ENCODE measurements at places on chromosomes 6 and 20. TPM values are rescaled to one million over a fixed set of nuclear protein-coding genes. Genes with fewer than 3 reads are reported as not detected.

The HLA-DOA gene
- total RNA-seq: not detected

The C6orf163 gene
- total RNA-seq: 0.29 TPM

The PCSK2 gene
- total RNA-seq: not detected

The TP53TG5 gene
- not detected for total RNA-seq

The LY86 gene
- not detected for total RNA-seq

The MTFR2 gene
- total RNA-seq: 17.1 TPM

The KCNG1 gene
- 17.9 TPM for total RNA-seq

The EPHA7 gene
- total RNA-seq: not detected

The PPP1R14C gene
- total RNA-seq: not detected

The ECT2L gene
- total RNA-seq: not detected

The ZCCHC3 gene
- 19.2 TPM for total RNA-seq

The EPPIN gene
- total RNA-seq: not detected

The RIN2 gene
- 62.8 TPM for total RNA-seq

The SLC16A10 gene
- not detected for total RNA-seq

The FGD2 gene
- not detected for total RNA-seq

The PGM3 gene
- total RNA-seq: 66.7 TPM

The COL12A1 gene
- total RNA-seq: 28.7 TPM

The FNDC11 gene
- 1.8 TPM for total RNA-seq

The DEFB110 gene
- not detected for total RNA-seq

The PGC gene
- not detected for total RNA-seq

The SUMO4 gene
- total RNA-seq: 0.84 TPM

The PROKR2 gene
- 0.10 TPM for total RNA-seq

The OR2B6 gene
- not detected for total RNA-seq

The EZR gene
- total RNA-seq: 104 TPM

The SERINC3 gene
- 84.7 TPM for total RNA-seq

The SLC12A5 gene
- 0.96 TPM for total RNA-seq

The VIP gene
- total RNA-seq: not detected

The CST5 gene
- total RNA-seq: not detected

The DUSP22 gene
- 15.6 TPM for total RNA-seq

The FERMT1 gene
- total RNA-seq: 6.4 TPM

The SPEF1 gene
- total RNA-seq: not detected

The ELOVL2 gene
- total RNA-seq: 0.59 TPM

The ZNF343 gene
- total RNA-seq: 22.8 TPM

The FOXQ1 gene
- total RNA-seq: not detected

The TTK gene
- 146 TPM for total RNA-seq

The CDH22 gene
- not detected for total RNA-seq

The OARD1 gene
- total RNA-seq: 26.1 TPM

The CLVS2 gene
- not detected for total RNA-seq

The TMC2 gene
- total RNA-seq: not detected

The LHFPL5 gene
- total RNA-seq: not detected

The DCDC2 gene
- not detected for total RNA-seq

The UBE2C gene
- total RNA-seq: 673 TPM

The RSPO4 gene
- not detected for total RNA-seq

The OR2H2 gene
- not detected for total RNA-seq

The SLC17A9 gene
- total RNA-seq: 4.8 TPM

The SLC22A2 gene
- total RNA-seq: not detected
